ENCODE measurements at places on chromosomes 2 and 18. TPM values are rescaled to one million over a fixed set of nuclear protein-coding genes. Genes with fewer than 3 reads are reported as not detected.

DNA sequence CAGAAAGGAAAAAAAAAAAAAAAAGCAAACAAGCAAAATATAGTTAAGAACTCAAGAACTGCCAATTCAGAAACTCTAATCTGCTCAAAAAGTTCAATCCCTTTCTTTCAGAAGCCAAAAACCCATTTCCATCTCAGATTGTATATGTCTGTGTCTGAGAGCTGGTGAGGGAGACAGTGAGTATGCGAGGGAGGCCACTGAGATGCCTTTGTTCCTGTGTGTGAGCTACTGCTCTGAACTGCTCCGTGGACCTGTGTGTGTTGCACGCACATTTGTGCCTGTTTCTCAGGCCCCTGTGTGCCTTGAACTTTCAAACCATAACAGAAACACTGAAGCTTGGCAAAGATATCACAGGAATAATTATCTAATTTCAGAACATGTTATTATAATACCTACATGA, 2.5 kb upstream of the PKDCC start:
- DNase-seq = no peak

DNA sequence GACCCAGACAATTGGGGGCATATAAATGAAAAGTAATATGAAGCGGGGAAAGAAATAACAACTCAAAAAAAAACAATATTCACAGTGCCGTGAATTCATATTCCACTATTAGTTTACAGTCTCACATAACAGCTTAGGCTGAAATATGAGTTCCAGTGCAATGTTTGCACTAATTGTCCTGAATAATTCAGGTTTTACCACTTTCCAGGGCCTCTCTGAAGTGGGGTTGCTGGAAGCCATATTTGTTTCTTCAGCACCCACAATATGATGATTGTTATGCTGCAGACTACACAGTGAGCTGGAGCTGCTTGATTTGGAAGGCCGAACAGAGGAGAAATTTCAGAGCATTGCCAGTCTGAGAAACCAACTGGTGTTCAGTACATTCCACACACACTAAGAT, 894.5 kb upstream of the ACVR2A start:
- DNase-seq = no peak

DNA sequence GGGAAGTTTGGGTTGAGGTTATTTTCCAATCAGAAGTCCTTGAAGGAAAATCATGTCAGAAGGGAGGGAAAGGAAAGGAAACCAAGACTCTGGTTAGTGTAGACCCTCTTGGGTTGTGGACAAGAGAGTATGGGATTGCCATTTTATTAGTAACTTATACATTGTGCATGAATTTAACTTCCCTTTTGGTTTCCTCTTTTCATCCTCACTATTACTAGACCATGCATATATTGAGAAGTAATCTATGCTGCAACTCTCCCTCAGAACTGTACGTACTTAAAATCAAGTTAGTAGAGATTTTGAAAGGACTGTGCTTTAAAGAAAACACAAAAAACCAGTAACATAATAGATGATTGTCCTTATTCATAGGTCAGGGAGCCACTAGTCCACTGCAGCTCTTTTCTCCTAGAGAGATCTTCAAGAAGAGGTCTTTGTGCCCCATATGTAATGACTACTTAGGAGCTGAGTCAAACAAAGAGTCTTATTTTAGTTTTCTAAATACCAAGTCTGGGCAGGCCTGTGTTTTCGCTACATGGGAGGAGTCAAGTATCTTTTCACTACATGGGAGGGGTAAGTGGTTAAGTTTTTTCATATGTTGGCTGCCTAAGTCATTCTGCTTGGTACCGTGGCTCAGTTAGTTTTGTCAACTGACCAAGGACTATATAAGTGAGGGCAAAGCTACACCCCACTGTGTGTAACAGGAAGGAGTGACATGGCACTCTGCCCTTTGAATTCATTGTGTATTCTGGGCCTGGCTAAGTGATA, 25.2 kb upstream of the FAM117B start:
- peak; percentile 91 for DNase-seq

- DNase-seq = no peak
Observed at GRCh38 chr2:187055463-187055862, 206.5 kb upstream of the ZSWIM2 start.

DNA sequence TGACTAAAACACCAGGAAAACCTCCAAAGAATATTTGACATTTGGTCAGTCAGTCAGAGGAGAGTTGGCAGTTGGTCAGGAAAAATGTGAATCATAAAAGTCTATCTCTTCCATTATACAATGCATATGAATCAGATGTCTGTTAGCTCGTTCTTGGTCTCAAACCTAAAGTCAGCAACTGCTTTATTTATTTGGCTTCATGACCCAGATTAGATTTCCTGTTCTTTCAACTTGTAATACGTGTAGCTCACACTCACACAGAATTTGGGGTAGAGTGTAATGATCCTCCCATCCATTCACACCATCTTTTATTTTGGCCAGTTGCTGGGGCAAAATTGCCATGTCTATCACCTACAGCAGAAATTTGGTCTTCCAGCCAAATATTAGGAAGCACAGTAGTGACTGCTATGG, 81.9 kb upstream of the COL5A2 start:
- peak; percentile 8 for DNase-seq

- no peak for DNase-seq
Observed at GRCh38 chr2:167196461-167197252, 308.4 kb downstream of the XIRP2 start.

DNA sequence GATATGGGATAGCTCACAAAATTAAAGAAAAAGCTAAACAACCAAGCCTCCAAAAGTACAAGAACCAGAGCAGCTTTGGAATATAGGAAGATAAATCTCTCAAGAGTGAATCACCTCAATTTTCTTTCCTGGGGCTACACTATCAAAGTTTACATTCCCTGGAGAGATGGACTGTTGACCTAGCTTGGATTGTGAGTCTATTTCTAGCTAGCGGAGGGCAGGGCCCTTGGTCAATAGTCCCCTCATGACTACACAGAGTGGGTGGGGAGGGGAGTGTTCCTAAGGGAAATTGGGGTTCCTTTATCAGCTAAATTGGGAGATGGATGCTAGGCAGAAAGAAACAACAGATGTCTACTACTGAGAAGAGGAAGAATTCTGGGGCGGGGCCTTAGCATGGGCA, 29.9 kb upstream of the EIF2AK3 start:
- DNase-seq = no peak

- DNase-seq = no peak
Observed at GRCh38 chr2:51855683-51856082, 823.8 kb upstream of the NRXN1 start.

GRCh38 chr2:119304847-119305246, 61.8 kb downstream of the C2orf76 start:
- no peak for DNase-seq

DNA sequence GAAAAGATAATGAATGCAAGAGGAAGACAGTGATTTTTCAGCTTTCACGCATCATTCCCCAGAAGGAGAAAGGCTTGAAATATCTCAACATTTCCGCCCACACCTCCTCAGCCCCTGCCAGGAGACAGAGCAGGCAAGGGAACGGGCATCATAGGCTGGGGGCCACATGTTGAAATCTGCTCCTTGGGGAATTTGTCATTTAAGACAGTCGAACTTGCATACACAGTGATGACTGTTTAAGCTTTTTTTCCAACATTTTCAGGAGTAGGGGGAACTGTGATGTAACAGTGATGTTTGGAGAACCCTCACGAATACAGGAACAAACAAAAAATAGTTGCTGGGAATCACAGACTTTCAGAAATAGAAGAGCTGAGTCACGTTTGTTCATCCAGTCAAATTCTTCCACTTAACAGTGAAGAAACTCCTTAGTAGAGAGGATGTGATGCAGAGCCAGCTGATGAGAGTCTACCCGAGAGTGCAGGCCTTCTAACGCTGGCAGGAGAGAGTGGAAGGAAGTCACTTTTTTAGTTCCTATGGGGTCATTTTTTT, 266.8 kb downstream of the ALPK2 start:
- no peak for DNase-seq

DNA sequence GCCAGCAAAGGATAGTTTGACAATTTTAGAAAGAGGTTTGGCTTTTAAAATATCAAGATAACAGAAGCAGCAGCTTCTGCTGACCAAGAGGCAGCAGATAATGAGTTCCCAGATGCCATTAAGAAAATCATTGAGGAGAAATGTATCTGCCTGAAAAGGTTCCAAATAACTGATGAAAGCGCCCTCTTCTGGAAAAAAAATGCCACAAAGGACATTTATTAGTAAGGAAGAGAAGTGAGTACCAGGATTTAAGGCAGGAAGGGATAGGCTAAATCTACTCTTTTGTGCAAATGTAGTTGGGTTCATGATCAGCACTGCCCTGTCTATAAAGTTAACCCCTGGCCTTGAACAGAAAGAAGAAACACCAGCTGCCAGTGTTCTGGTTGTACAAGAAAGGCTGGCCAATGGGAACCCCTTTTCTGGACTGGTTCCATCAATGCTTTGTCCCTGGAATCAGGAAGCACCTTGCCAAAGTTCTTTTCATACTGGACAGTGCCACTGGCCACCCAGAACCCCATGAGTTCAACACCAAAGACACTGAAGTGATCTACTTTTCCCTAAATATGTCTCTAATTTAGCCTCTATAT, 40.6 kb downstream of the DHX57 start:
- peak; percentile 74 for DNase-seq

GRCh38 chr2:230000118-230000841, 68.4 kb downstream of the SLC16A14 start:
- no peak for DNase-seq

Gene INHBB
- total RNA-seq = not detected

Gene CUL3
- 52.9 TPM for total RNA-seq

Gene AMER3
- not detected for total RNA-seq

Gene ATAD2B
- 7.9 TPM for total RNA-seq
